ENCODE measurements at places on chromosomes 5 and 9.
A peak's percentile ranks its signal among the peaks of the same experiment; 100 is the strongest.

- DNase-seq, result no peak
- peaks cover 6% of the 10 kb centered on the region for H3K27me3 ChIP-seq
- H3K4me1 ChIP-seq, result no peaks in the 10 kb centered on the region
- no peaks in the 10 kb centered on the region for H3K36me3 ChIP-seq
- H3K27ac ChIP-seq, result no peak overlapping the region
These were observed 3.6 kb upstream of the CPLX2 start for GRCh38 chr5:175867587-175868347.

DNA sequence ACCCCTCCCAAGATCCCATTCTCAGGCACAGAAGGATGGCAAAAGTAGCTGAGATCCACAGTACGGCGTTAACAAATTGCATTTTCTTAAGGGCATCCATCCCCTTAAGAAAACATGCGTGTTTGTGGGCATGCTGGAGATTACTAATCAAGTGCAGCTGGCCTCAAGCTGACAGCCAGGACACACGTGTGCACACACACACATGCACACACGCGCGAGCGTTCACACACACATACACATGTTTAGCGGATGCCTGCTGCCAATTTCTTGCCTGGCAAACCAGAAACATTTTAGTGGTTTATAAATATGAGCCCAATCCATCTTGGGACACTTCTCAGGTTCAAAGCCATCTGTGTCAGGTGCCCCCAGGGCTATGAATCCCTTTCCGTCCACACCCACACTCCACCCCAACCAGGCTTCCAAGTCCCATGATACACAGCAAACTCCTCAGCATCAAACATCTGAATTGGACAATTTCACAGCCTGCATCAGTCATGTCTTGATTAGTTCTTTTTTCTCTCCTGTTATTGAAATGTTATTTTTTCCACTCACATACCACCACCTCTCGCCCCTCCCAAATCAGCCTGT, 23.5 kb upstream of the SMIM23 start:
- DNase-seq, result no peak
- no peaks in the 10 kb centered on the region for H3K36me3 ChIP-seq

GRCh38 chr9:708182-708550, 133.3 kb upstream of the DMRT1 start:
- H3K4me3 ChIP-seq, result peak overlapping the region; percentile 48
- no peak for DNase-seq

DNA sequence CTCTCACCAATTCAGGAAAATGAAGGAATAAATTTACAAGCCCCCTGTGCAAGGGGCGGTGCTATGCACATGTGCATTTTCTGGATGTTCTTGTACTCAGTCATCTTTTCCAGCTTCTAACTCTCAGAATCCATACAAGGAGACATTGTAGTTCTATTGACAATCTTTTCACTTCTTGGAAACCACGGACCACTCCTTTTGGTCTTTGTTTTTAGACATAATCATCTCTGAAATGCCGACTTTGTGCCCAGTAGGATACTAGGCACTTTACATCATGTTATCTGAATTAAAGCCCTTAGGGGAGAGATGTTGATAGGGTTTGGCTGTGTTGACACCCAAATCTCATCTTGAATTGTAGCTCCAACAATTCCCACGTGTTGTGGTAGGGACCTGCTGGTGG, 322.6 kb upstream of the WWC1 start:
- H3K27ac ChIP-seq, result no peak overlapping the region
- H3K36me3 ChIP-seq, result no peaks in the 10 kb centered on the region
- no peaks in the 10 kb centered on the region for H3K4me1 ChIP-seq

DNA sequence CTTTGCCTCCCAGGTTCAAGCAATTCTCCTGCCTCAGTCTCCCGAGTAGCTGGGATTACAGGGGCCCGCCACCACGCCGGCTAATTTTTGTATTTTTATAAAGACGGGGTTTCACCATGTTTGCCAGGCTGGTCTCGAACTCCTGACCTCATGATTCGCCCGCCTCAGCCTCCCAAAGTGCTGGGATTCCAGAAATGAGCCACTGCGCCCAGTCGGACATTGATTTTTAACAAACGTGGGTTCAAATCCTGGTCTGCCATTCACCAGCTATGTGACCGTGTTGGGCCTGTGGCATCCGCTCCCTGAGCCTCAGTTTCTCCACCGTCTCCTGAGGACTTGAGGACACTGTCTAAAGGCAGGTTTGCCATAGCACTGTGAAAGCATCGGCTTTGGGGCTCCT, 41.8 kb upstream of the NEK6 start:
- no peak overlapping the region for H3K27ac ChIP-seq
- no peaks in the 10 kb centered on the region for H3K27me3 ChIP-seq
- peaks cover 3% of the 10 kb centered on the region for H3K4me1 ChIP-seq
- DNase-seq, result no peak
- no peak overlapping the region for H3K4me3 ChIP-seq

DNA sequence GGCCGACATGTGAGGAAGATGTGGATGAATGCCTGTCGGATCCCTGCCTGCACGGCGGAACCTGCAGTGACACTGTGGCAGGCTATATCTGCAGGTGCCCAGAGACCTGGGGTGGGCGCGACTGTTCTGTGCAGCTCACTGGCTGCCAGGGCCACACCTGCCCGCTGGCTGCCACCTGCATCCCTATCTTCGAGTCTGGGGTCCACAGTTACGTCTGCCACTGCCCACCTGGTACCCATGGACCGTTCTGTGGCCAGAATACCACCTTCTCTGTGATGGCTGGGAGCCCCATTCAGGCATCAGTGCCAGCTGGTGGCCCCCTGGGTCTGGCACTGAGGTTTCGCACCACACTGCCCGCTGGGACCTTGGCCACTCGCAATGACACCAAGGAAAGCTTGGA, 14.1 kb downstream of the CRB2 start:
- H3K27me3 ChIP-seq, result no peaks in the 10 kb centered on the region
- no peak overlapping the region for H3K27ac ChIP-seq
- no peaks in the 10 kb centered on the region for H3K36me3 ChIP-seq

DNA sequence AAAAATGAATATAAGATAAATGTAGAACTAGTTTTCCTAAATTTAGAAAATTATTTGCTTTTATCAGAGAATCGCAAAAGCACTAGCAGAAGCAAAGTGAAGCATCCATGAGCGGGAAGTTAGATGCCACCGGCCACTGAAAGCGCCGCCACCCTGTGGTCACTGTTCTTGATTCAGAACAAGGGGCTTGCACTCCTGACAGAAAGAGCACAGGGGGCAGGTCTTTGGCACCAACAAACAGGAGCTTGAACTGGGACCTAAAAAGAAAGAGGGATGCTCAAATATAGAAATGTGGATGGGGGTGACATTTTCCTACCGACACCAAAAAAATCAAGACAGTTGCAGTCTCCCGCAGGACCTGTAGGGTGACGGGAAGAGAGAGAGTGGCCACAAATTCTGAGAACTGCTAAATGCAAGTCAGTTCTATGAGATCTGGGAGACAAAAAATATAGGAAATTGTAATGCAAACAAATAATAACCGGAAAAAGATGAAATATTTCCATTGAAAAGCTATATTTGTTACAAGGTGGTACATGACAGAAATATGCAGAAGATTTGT, 144.3 kb downstream of the CDH12 start:
- no peak overlapping the region for H3K4me3 ChIP-seq
- no peaks in the 10 kb centered on the region for H3K27me3 ChIP-seq
- H3K4me1 ChIP-seq, result no peaks in the 10 kb centered on the region
- no peaks in the 10 kb centered on the region for H3K36me3 ChIP-seq
- H3K27ac ChIP-seq, result no peak overlapping the region

Measured in ascending aorta (tissue), 2 donors.